ENCODE measurements at places on chromosomes 6 and 20. TPM values are rescaled to one million over a fixed set of nuclear protein-coding genes. Genes with fewer than 3 reads are reported as not detected.

- DNase-seq: no peak
Measured at GRCh38 chr6:147075381-147075780, 128.8 kb upstream of the STXBP5 start.

DNA sequence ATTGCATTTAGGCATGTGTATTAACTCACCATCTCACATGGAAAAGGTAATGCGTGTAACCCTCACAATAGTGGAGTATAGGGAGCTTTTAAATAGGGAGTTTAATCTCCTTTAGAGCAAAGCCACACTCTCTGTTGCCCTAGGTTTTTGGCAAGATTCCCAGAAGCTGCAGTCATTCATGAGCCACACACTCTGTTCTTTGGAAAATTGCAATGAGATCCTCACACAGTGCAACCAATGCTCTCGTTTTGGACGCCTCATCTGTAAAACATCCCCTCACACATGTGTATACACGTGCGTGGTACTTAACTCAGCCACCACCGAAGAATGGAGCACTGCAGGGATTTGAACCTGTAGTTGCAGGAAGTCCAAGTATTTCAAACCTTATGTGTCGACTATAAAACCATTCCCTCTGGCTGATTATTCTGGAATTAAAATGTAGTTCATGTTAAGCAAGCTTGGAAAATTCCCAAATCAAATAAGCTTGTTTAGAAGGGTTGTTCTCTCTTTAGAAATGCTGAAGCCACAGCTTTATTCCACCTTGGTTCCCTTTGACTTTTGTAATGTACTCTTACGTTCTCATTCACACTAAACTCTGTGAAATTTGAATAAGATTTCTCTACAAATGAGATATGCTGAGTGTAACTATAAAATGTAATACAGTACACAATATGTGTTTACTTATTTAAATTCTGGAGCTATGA is 489.8 kb upstream of the MANEA start:
- peak; percentile 86 for DNase-seq

- no peak for DNase-seq
Measured at GRCh38 chr6:4021854-4022695, 56.9 kb downstream of the FAM217A start.

- peak; percentile 86 for DNase-seq
Measured at GRCh38 chr6:13248053-13248452, 80.3 kb downstream of the TBC1D7 start.

GRCh38 chr6:155909710-155910109 is 454.1 kb upstream of the NOX3 start:
- DNase-seq: no peak

The HTR1E gene
- total RNA-seq: not detected

GRCh38 chr20:14337400-14338171 is at the start of gene FLRT3:
Gene FLRT3, minus strand, starts transcription at chr20:14337612. Its CDS starts 10,106 bp downstream, at chr20:14327506.
- DNase-seq: peak; percentile 98

DNA sequence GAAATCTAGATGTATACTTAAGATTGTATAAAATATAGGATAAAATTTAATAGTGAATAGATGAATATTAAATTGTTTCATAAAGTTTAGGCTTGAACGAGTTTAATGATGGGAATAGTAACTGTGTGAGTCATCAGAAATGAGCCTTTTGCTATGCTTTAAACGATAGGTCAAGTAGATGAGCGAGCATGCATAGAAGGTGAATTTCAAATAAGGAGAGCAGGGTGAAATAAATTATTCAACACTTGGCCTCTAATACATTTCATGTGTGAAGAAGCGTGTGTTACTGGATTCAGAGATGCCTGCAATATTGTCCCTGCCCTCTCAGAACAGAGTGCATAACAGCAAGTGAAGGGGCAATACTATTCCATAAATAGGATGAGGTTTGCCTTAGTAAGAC is 74.4 kb upstream of the EYA4 start:
- no peak for DNase-seq

- DNase-seq: peak; percentile 20
Measured at GRCh38 chr20:1707588-1708449, 50.2 kb upstream of the SIRPG start.

- DNase-seq: peak; percentile 53
Measured at GRCh38 chr20:38057351-38057972, 23.9 kb downstream of the RPRD1B start.

The F13A1 gene
- total RNA-seq: not detected

DNA sequence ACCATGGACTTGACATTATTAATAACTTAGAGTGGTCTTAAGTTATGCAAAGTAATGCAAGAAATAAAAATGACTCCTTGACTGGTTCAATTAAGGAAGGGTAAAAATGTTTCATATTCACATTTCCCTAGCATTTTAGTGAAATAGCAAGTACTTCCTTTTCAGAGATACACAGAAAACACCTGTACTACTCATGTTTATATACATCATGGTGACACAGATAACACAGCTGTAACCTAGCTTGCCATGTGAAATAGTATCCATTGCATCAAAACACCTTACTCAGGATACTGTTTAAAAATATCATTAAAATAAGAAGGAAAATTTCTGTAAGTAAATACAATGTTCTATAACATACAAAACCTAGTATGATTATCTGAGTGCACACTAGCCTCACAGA is 102.4 kb downstream of the AHI1 start:
- DNase-seq: no peak

The TCP11 gene
- total RNA-seq: not detected

- no peak for DNase-seq
Measured at GRCh38 chr6:14726816-14727493, 518.9 kb upstream of the JARID2 start.

DNA sequence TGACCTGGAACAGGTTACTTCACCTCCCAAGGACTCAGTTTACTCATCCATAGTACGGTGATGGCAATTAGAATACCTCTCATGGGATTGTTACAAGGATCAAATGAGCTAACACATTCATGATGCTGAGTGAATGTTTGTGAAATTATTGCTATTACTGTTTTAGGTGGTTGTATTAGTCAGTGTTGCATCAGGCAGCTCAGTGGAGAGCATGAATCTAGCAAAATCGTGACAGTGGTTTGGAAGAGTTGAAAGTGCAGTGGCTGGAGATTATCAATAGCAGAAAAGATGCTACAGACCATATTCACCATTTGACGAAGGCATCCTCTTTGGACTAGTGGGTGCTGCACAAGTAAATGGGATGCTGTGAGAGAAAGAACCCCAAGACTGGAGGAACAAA is 50.4 kb upstream of the CTNNBL1 start:
- DNase-seq: no peak

GRCh38 chr6:162964488-162965140 is 236.8 kb downstream of the PACRG start:
- no peak for DNase-seq

GRCh38 chr6:144059139-144059538 is 36.2 kb downstream of the SF3B5 start:
- DNase-seq: no peak

DNA sequence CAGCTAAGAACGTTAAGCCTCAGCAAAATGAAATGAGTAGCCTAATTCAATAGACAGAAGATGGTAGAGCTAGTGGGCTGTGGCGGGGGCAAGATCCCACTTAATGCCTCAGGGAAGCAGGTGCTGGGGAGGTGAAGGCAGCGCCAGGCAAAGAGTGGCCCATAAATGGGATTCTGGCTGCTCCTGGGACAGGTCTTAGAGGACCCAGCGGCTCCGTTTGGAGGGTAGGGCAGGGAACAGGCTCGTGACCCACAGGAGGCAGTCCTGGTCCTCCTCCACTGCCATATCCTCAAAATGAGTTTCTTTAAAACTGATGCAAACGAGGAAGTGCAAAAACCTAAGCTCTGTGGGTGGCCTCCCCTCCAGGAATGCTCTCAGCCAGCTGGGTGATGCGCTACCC is 32.7 kb downstream of the SAYSD1 start:
- DNase-seq: no peak

- no peak for DNase-seq
Measured at GRCh38 chr6:20353134-20353533, 48.5 kb upstream of the E2F3 start.

GRCh38 chr6:84728602-84729001 is 35.8 kb downstream of the TBX18 start:
- peak; percentile 45 for DNase-seq

DNA sequence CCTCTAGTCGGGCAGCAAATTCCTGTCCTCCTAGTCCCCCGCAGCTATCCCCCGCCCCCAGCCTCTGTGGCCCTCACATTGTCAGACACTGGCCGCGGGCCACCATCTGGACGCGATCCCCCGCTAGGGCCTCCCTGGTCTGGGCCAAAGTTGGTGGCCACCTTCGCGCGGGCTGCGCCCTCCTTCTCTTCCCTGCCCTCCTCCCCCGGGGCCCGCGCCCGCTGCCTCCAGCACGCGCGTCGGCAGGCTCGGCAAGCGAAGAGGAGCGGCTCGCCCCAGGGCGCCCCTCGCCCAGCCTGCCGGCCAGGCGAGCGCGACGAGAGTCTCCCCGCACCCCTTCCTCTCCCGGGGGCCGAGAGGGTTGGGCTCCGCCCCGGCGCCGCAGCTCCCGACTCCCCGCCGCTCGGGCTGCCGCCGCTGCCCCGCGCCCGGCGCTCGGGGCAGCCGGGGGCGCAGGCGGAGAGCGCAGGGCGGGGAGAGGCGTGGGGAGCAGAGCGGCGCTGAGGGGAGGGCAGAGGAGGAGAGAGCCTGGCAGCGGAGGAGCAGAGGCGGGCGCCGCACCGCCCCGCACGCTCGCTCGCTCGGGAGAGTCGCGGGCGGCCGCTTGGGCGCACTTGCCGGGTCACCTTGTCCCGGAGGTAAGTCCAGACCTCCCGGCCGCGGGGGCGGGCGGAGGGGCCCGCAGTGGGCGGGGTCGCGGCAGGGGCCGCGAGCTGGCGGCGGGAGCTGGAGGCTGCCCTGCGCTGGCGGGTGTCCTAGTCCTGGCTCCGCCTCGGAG is at the start of gene SYNDIG1:
Gene SYNDIG1, plus strand, starts transcription at position 514 of the 778 bp plus-strand sequence. CDS start 73,469 bp downstream, outside the sequence.
- peak; percentile 20 for DNase-seq

- no peak for DNase-seq
Measured at GRCh38 chr6:163008626-163009025, 280.9 kb downstream of the PACRG start.

The MACROD2 gene
- total RNA-seq: 3.2 TPM

- no peak for DNase-seq
Measured at GRCh38 chr20:63900413-63900812, 5.5 kb downstream of the DNAJC5 start.

DNA sequence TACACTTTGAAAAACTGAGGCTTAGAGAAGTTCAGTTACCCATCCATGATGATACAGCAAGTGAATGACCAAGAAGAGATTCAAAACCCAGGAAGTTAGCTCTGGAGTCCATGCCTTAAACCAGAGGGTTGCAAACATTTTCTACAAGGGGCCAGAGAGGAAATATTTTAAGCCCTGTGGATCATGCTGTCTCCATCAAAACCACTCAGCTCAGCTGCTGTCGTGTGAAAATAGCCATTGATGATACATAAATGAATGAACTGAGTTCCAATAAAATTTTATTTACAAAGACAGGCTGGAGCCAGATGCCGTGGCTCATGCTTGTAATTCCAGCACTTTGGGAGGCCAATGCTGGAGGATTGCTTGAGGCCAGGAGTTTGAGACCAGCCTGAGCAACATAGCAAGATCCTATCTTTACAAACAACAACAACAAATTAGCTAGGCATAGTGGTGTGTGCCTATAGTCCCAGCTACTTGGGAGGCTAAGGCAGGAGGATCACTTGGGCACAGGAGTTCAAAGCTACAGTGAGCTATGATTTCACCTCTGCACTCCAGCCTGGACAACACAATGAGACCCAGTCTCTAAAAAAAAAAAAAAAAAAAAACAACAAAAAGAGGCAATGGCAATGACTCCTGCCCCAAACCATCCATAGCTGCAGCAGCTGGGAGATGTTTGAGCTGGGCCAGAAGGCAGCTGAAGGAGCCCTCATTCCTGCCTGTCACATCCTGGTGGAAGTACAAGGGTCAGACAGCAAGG is 44.1 kb upstream of the RIN2 start:
- DNase-seq: no peak

GRCh38 chr6:131134220-131134979 is 867 bp upstream of the AKAP7 start:
- DNase-seq: no peak

GRCh38 chr6:18302561-18303439 is 38.5 kb upstream of the DEK start:
- DNase-seq: no peak

The OR2J1 gene
- total RNA-seq: not detected

- peak; percentile 54 for DNase-seq
Measured at GRCh38 chr6:26272171-26272637, 92.8 kb upstream of the BTN3A2 start.

DNA sequence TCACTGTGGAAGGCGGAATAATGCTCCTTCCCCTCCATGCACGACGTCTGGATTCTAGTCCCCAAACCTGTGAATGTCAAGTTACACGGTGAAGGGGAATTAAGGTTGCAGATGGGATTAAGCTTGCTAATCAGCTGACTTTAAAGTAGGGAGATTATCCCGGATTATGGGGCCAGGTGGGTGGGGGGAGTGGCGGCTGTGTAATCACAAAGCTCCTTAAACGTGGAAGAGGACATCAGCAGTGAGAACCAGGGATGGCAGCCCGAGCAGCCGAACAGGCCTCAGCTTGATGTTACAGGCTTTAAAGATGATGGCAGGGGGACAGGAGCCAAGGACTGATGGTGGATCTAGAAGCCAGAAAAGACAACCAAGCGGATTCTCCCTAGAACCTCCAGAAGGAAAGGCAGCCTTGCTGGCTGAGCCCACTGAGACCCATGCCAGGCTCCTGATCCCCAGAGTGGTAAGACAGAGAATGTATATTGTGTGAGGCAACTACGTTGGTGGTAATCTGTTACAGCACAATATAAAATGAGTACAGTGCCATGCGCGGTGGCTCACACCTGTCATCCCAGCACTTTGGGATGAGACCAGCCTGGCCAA is 117.5 kb downstream of the SCML4 start:
- DNase-seq: no peak

GRCh38 chr6:163182696-163183095 is 231.8 kb upstream of the QKI start:
- no peak for DNase-seq

DNA sequence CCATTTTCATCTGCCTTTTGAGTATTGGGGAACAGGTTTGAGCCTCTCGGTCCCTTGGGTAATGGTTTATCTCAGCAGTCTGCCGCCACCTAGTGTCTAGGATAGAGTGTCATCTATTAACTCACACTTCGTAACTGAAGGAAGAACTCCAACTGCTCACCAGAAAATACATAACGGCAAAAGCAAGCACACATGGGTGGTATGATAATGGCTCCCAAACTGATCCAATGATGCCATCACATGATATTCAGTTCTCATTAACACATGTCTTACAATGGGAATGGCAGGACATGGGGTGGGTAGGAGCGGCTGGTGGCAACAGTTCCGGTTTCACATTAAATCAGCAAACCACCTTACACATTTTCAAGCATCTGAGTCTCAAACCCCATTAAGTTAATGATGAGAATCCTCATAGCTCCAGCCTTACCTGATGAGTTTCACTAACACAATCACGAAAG is 110.7 kb upstream of the PHACTR1 start:
- peak; percentile 61 for DNase-seq

The HEY2 gene
- 0.17 TPM for total RNA-seq

The C6orf118 gene
- total RNA-seq: not detected

DNA sequence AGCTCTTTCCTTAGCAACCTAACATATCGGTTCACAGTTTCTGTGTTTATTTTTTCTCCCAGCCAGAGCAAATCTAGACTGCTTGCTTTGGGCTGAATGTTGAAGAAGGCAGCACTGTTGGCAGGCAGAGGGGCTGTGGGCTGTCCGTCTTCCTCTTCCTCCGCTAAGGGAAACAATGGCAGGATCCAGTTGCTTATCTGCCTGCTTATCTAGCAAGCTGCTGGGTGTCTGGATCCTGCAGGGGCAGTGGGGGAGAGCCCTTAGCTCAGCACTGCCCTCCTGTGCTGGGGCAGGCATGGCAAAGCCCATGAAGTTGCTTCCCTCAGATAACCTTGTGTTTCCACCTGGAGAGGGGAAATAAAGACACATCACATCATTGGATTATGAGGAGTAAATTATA is 92.7 kb upstream of the CD93 start:
- DNase-seq: no peak

GRCh38 chr20:25225642-25226432 is 22.0 kb upstream of the PYGB start:
- no peak for DNase-seq

Measured in mammary epithelial cell (primary cell).